ENCODE measurements at places on chromosomes 5 and 9. TPM values are rescaled to one million over a fixed set of nuclear protein-coding genes. Genes with fewer than 3 reads are reported as not detected.

DNA sequence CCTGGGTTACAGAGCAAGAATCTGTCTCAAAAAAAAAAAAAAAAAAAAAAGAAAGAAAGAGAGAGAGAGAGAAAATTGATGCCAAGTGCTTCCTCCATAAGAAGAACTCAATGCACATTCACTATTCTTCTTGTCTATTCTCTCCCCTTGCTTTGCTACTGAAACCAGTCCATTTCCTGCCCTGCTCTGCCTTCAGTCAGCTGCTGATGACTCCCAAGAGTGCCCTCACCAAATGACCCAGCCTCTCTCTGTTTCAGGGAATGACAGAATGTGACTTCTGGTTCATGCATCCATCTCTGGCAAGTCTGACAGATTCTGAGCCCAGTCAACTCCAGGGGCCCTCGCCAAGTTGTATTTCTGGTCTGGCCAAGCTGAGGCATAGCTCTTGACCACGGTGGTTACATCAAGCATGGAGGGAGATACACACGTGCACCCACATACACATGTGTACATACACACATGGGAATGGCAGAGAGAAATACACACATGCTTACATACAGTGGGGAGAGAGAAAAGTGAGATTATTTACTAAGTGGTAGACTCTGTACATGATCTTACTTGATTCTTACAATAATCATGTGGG is 106.2 kb downstream of the NSG2 start:
- H3K27ac ChIP-seq = no peak overlapping the region
- H3K27me3 ChIP-seq = no peaks in the 10 kb centered on the region
- H3K36me3 ChIP-seq = no peaks in the 10 kb centered on the region
- no peak overlapping the region for H3K4me3 ChIP-seq
- no peaks in the 10 kb centered on the region for H3K4me1 ChIP-seq

GRCh38 chr5:141382469-141383294 is at the start of gene PCDHGA7:
Gene PCDHGA7 (plus strand): TSS chr5:141382742. CDS start chr5:141382900, 158 bp downstream.
- no peaks in the 10 kb centered on the region for H3K4me1 ChIP-seq
- H3K27me3 ChIP-seq = peaks cover 29% of the 10 kb centered on the region
- peak; percentile 34 for DNase-seq
- no peak within 1 kb of the TSS for H3K27ac ChIP-seq
- H3K36me3 ChIP-seq = no peaks in the 10 kb centered on the region

PCA3 gene
- 0.32 TPM for total RNA-seq

GRCh38 chr9:81822301-81822865 is 105.8 kb upstream of the SPATA31D4 start:
- no peaks in the 10 kb centered on the region for H3K36me3 ChIP-seq
- no peak for DNase-seq
- H3K27ac ChIP-seq = peak overlapping the region; percentile 53
- no peak overlapping the region for H3K4me3 ChIP-seq
- H3K27me3 ChIP-seq = no peaks in the 10 kb centered on the region
- peaks cover 18% of the 10 kb centered on the region for H3K4me1 ChIP-seq

GRCh38 chr5:78260771-78261170 is 33.7 kb downstream of the AP3B1 start:
- H3K27ac ChIP-seq = no peak overlapping the region
- H3K27me3 ChIP-seq = no peaks in the 10 kb centered on the region
- H3K36me3 ChIP-seq = no peaks in the 10 kb centered on the region
- no peaks in the 10 kb centered on the region for H3K4me1 ChIP-seq
- H3K4me3 ChIP-seq = no peak overlapping the region

PCDHB14 gene
- 0.55 TPM for total RNA-seq

GRCh38 chr5:36642089-36642488 is 35.7 kb downstream of the SLC1A3 start:
- H3K4me3 ChIP-seq = no peak overlapping the region
- H3K36me3 ChIP-seq = no peaks in the 10 kb centered on the region
- H3K4me1 ChIP-seq = no peaks in the 10 kb centered on the region

- no peaks in the 10 kb centered on the region for H3K4me1 ChIP-seq
- no peak for DNase-seq
- no peak overlapping the region for H3K27ac ChIP-seq
- no peaks in the 10 kb centered on the region for H3K27me3 ChIP-seq
- no peak overlapping the region for H3K4me3 ChIP-seq
Observed at GRCh38 chr5:14720236-14720923, 55.9 kb downstream of the OTULIN start.

- no peak overlapping the region for H3K27ac ChIP-seq
- no peak overlapping the region for H3K4me3 ChIP-seq
- no peaks in the 10 kb centered on the region for H3K4me1 ChIP-seq
- no peaks in the 10 kb centered on the region for H3K36me3 ChIP-seq
- DNase-seq = peak; percentile 36
- H3K27me3 ChIP-seq = no peaks in the 10 kb centered on the region
Observed at GRCh38 chr5:144015961-144016360, 154.5 kb downstream of the YIPF5 start.

FAM240B gene
- not detected for total RNA-seq

DNA sequence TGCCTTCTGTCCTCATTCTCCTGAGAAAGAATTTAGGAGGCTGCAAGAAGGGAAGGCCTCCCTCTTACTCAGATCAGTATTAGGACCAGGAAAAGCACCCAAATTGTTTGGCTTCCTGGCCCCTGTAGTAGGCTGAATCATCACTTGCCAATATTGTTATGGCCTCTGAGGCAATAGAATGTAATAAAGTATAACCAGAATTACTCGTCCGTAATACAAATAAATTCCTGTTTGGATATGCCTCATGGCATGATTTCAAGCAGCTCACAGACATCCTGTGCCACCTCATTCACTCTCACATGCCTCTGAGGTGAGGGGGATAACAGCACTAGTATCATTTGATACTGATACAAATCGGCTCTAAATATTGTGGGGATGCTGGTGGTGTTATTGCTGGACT is 427.3 kb downstream of the ISL1 start:
- no peaks in the 10 kb centered on the region for H3K36me3 ChIP-seq
- DNase-seq = peak; percentile 60
- H3K27me3 ChIP-seq = no peaks in the 10 kb centered on the region

DNA sequence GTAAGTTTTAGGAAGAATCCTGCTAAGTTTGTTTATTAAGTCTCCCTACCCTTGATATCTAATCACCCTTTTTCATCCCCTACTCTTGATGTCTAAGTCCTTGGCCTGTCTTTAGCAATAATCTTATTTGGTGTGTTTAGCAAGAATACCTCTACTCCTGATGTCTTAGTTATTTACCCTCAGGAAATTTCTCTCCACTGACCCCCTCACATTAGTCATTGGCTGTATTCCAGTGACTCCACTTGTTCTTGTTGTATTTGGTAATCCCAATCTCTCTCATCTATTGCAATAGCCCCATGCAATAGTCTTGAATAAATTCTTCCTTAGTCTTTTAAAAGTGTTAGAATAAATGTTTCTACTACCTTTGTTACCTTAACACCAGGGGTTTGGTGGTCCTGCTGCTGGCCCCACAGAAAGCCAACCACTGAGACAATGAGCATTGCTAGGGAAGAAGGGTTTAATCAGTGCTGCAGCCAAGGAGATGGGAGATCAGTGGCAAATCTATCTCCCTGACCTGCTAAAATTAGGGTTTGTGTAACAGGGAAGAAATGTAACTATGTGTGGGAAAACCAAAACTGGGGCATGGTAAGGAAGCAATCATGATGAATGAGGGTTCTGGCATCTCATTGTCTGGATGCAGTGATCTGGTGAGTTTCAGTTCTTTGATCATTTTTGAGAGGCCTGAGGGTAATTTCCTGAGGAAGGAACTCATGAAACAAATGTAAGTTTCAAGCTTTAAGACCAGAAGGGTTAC is 236.4 kb upstream of the DAB2 start:
- peak; percentile 9 for DNase-seq
- H3K4me1 ChIP-seq = peaks cover 11% of the 10 kb centered on the region
- H3K36me3 ChIP-seq = no peaks in the 10 kb centered on the region
- no peaks in the 10 kb centered on the region for H3K27me3 ChIP-seq

DNA sequence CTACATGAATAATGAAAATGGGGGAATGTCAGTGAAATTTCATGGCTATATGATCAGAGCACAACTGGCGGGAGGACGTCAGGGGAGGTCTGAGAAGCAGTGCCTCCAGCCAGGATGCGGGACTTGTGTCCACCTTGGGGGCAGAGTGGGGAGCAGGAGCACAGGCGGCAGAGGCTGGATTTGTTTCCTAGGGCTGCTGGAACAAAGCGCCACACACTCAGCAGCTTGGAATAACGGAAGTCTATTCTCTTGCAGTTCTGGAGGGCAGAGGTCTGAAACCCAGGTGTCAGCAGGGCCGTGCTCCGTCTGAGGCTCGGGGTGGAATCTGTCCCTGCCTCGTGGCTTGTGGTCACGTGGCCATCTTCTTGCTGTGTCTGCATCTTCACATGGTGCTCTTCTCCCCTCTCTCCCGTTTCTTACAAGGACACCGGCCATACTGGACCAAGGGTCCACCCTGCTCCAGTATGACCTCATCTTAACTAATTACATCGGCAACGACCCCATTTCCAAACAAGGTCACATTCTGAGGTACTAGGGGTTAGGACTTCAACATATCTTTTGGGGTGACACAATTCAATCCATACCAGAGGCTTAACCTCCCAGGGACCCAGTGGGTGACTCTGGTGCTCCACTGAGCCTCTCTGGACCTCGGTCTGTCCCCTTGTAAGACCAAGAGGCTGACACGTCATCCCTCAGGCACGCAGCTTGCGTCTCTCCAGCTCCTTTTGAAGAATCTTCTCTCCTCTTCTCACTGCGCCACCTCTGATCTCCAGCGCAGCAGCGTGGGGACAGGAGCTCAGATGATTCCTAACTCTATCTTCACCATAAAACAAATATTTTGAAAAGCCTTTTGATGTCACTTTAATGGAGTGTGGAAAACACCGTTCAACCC is 202.5 kb downstream of the CDK5RAP2 start:
- DNase-seq = no peak
- H3K4me3 ChIP-seq = no peak overlapping the region
- H3K27me3 ChIP-seq = peaks cover 2% of the 10 kb centered on the region
- H3K27ac ChIP-seq = no peak overlapping the region
- no peaks in the 10 kb centered on the region for H3K36me3 ChIP-seq

- H3K27ac ChIP-seq = no peak overlapping the region
- H3K4me3 ChIP-seq = no peak overlapping the region
- no peaks in the 10 kb centered on the region for H3K27me3 ChIP-seq
Observed at GRCh38 chr5:171953860-171954701, 52.4 kb downstream of the FBXW11 start.

Measured in endothelial cell of umbilical vein (primary cell).